Fibroblast of the aortic adventitia (primary cell): ENCODE measurements at places on chromosomes 1 and 21.
A peak's percentile ranks its signal among the peaks of the same experiment; 100 is the strongest.

- DNase-seq, result no peak
These were observed 1.1 kb upstream of the LBR start for GRCh38 chr1:225428881-225429455.

DNA sequence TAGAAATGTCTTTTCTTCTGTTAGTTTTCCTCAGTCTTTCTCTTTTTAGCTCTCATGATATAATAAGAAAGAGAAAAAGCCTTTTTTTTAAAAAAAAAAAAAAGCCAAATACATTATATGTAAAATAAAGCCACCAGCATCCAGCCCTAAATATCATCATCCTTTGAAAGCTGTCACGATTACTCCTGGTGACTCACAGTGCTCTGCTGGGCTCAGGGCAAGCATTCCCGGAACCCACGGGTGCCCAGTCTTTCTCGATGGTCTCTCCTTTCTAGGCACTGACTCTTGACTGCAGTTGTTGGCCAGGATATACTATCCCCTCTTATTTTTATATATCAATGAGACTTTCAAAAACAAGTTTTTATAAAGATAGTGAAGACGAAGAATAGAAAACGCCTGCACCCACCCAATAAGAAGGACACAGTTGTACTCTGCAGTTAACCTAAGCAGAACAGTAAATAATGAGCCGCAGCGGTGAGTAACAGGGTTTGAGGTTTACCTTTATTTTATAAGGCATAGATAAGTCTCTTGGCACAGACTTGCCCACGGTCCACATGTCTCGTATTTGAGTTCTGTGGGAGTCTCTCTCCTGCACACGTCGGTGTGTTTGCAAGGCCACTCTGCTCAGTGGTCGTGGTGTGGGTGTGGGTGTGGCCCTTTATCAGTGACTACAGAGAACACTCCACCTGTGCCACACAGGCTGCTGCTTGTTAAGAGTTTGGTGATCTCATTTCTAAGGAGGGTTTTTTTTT is 15.7 kb upstream of the MX2 start:
- DNase-seq, result no peak

DNA sequence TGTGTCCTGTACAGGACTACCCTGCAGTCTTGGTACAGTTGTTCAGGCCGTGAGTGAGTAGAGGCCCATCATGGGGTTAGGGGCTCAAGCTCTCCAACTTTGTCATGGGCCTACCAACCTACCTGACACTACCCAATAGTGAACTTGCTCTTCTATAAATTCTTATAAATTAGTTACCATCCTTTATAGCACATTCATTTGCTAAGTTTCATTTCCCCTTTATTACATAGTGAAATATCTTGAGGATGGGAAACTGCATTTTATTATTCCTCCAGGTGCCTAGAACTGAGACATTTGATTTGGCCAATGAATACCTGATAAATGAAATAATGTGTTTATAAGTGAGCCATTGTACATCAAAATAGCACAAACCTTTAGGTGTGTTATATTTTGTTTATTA is 9.1 kb upstream of the CTH start:
- DNase-seq, result no peak

- DNase-seq, result no peak
These were observed at the start of gene TEKT2 for GRCh38 chr1:36083635-36084496. Gene TEKT2 (plus strand): TSS chr1:36084094. CDS start chr1:36084922, 828 bp downstream.

DNA sequence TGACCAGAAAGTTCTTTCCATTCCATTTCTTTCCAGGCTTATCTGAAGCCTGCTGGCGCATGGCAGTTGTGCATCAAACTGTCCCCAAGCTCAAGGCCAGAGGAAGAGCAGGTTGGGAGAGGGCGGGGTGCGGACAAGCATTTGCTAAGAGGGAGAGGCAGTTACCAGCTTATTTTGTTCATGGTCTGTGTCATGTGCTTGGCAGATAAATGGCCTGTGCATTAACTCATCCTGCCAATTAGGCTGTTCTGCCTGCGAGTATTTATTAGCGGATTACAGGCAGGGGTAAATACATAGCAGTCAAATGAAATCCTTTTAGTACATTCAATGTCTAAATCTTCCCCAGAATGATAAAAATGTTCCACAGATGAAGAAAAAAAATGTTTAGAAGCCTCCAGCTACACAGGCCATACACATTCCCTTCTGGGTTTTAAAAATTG is 48.9 kb upstream of the B3GALNT2 start:
- no peak for DNase-seq

DNA sequence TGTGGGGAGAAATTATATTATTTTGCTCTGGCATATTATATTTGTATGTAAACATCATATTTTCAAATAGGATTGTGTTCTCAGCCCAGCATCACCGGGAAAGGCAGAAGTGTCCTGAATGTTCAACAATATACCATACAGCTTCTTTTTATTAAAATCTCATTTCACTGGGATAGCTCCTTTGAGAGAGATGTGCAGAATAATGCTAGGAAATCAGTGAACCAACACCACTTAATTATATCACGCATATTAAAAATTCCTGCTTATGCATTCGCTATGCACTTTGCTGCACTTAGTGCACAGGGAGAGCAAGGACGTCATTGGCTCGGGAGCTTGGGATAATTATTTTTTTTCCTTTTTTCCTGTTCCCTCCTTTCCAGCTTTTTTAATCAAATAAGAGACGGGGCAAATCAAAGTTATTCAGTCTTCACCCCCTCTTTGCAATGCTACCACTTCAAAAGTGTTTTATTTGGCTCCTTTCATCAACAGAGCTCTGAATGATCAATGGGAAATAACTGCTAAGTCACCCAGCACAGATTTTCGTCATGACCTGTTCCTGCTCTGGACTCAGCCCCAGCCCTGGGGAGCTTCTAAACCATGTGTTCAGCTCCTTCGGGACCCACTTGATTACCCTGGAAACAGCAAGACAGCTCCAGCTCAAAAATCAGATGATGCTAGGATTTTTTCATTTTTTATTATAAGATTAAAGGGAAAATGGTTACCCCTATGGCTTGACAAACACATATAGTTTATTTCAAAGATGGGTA is 165.5 kb upstream of the DUSP10 start:
- peak; percentile 15 for DNase-seq

- DNase-seq, result peak; percentile 72
These were observed 21.0 kb downstream of the S100A10 start for GRCh38 chr1:151972542-151973248.

DNA sequence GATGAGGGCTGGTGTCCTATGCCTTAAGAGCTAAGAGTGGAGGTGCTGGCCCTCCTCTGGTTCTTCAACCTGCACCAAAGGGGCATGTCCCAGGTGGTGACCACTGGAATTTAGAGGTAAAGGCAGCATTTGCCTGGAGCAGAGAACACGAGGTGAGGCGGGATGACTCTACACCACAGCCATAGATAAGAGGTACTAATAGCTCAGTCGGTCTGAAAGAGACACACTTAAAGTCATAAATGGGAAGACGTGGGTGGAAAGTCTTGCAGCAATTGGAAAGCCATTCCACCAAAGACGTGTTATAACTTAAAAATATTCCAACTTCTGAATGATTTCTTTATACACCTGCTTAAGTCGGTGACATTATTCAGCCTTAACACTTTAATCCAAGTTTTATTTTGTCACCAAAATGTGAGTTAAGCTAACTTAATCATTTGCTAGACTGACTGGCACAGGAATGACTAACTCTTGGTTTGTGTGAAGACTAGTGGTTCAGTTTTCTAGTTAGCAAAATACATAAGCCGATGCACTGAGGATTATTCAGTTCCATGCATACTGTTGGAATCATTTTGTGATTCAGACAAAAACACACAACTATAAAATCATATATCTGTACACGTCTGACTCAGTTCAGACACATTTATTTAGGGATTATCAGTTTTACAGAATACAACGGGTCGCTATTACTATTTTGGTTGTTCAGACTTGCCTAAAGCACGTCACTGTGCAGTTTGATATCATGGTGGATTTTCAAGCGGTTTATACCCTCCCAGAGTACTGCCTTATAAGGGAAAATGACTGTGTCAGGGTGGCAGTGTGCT is 4.6 kb upstream of the ETS2 start:
- no peak for DNase-seq

- DNase-seq, result peak; percentile 12
These were observed 24.9 kb downstream of the SUSD4 start for GRCh38 chr1:223338811-223339746.

GRCh38 chr1:179082999-179083335 is 1.1 kb downstream of the TOR3A start:
- peak; percentile 23 for DNase-seq

DNA sequence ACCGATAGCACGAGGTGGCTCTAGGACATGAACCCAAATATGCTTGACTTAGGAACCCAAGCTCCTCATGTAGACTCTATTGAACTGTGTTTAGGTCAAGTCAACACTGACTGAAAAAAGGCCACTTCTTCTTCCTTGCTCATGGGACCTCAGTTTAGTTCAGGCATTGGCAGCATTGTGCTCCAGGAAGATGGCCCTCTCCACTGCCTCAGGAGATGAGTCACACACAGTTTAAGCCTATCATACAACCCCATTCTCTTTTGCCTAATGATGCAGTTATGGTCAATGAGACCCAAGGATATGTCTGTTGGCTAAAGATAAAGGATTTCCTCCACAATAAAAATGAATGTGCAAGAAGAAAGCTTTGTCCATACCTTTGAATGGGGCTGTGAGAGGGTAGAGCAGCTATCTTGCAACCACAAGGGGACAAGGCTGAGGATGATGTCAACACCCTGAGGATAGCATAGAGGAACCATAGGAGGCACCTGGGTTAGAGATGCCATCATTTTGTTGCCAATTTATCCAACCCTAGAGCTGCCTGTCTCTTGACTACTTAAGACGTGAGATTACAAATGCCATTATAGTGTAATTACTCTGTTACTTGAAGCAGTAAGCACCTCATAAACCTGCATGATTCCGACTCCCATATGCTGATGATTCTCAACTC is 3.0 kb upstream of the TRIM63 start:
- no peak for DNase-seq

DNA sequence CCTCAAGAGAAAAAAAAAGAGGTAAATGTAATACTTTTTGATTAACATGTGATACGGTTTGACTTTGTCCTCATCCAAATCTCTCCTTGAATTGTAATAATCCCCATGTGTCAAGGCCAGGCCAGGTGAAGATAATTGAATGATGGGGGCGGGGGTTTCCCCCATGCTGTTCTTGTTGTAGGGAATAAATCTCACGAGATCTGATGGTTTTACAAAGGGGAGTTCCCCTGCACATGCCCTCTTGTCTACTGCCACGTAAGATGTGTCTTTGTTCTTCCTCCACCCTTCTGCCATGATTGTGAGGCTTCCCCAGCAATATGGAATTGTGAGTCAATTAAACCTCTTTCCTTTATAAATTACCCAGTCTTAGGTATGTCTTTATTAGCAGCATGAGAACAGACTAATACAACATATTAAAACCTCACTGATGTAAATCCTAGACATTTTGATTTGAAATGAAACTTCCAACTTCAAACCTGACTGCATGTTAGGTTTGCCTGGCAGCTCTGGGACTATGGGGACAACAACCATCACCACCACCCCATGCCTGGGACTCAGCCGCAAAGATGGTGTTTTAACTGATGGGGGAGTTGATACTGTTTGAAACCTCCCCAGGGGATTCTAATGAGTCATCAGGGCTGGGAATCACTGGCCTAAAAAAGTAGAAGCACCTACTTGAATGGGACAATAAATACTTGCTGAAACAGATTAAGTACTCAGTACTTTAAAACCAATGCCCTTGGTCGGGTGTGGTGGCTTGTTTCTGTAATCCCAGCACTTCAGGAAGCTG is 32.8 kb upstream of the BACH1 start:
- DNase-seq, result peak; percentile 22
